G401 (cell line): ENCODE measurements at places on chromosomes 5 and 9.

DNA sequence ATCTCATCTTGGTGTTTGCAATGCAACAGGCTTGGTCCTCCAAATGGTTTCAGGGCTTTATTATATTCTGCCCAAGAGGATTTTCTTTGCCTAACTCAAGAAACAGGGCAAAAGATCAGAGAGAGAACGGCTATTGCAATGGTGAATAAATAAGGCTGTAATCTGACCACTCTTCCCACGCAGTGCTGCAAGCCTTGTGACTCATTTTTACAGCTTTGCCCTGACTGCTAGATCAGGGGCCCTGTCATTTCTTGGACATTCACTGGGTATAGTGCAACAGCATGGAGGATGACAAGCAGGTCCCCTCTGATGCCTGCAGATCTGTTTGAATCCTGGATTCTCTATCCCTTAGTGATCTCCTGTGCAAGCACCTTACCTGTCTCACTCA is 459.1 kb downstream of the EBF1 start:
- DNase-seq: no peak

- DNase-seq: no peak
Measured at GRCh38 chr5:118529361-118530144, 458.8 kb downstream of the DTWD2 start.

GRCh38 chr9:105146677-105147076 is 97.8 kb upstream of the SLC44A1 start:
- DNase-seq: no peak

DNA sequence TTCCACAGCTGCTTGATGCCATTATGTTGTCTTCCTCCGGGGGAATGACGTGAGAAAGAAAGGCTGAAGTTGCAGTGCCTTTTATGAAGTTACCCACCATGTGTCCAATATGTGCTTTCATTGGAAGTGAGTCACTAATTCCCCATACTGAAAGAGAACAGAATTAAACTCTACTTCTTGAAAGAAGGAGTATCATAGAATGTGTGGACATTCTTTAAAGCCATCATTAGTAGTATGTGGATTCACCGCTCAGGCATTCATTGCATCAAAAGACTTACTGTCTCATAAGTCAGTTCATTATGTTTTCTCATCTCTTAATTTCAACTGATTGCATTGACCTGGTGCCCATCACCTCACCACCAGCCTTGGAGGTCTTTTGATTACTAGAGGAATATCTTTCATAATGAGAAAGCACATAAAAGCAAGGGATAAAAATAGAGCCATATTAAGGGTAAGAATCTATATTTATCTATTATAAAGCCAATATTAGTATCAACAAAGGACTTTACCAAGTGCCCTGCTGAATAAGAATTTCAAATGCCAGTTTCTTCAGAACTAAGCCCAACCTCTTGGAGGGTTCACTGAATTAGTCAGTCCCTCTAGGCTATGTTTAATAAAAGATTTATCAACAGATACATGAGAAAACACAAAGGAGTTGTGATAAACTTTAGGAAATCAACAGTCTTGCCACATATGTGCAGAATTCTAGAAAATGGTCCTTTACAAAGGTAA is 516.1 kb downstream of the NTRK2 start:
- no peak for DNase-seq

- no peak for DNase-seq
Measured at GRCh38 chr5:98104454-98105188, 668.8 kb upstream of the RGMB start.

DNA sequence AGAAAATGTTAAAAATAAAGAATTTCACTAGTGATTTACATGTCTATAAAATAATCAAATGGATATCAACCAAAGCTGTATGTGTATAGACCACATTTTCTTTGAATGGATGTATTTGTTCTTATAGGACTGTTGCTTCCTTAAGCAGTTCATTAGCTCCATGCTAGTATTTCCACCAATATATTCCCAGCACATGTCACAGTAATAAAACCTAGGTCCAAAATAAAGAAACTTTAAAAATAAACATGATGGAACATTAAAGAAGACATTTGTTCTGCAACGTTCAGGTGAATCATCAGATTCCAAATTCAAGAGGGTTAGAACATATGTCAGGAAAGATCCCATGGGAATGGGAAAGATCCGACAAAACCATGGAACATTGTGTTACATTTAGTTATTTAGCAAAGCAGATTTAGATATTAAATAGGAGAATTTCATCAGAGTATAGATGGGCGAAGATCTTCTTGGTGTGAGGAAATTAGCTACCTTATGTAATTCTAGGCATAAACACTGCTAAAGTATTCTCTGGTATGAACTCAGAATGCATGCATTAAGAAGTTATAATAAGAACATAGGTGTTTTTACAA is 490.7 kb downstream of the CDH18 start:
- peak; percentile 72 for DNase-seq

DNA sequence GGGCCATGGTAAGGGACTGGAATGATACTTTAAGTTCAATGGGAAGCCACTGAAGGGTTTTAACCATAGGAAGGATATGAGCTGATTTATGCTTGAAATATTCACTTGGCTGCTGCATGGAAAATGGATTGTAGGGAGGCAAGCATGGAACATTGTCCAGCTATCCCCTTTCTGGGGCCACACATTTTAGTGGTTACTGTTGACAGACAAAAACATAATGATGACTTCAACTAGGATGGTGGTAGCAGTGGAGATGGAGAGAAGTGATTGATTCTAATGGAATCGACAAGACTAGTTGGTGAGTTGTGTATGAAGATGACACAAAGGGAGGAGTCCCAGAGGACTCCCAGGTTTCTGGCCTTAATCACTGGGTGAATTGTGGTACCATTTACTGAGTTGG is 6.2 kb upstream of the FCHSD1 start:
- no peak for DNase-seq

- DNase-seq: no peak
Measured at GRCh38 chr9:121289772-121290370, 21.9 kb downstream of the GSN start.

- DNase-seq: no peak
Measured at GRCh38 chr5:135276151-135276550, 122.9 kb downstream of the MACROH2A1 start.

DNA sequence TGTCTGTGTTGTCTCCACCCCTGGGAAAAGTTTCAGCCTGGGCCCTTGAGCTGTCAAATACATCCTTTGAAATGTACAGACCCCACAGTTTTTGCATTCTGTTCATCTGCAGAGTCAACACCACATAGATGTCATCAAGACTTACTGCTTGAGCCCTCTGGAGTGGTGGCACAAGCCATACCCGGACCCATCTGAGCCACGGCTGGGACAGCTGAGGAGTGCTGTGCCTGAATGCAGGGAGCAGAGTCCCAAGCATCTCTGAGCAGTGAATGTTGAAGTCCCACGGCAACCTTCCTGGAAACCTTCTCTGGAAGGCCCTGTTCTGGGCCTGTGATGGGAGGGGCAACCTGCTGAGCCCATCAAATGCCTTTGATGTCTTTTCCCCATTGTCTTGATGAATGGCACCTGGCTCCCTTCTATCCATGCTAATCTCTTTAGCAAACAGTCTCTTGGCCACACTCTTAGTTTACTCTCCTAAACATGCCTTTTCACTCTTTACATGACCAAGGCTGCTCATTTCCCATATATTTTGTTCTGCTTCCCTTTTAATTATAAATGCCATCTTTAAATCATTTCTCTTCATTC is 92.5 kb downstream of the ATPSCKMT start:
- DNase-seq: no peak

DNA sequence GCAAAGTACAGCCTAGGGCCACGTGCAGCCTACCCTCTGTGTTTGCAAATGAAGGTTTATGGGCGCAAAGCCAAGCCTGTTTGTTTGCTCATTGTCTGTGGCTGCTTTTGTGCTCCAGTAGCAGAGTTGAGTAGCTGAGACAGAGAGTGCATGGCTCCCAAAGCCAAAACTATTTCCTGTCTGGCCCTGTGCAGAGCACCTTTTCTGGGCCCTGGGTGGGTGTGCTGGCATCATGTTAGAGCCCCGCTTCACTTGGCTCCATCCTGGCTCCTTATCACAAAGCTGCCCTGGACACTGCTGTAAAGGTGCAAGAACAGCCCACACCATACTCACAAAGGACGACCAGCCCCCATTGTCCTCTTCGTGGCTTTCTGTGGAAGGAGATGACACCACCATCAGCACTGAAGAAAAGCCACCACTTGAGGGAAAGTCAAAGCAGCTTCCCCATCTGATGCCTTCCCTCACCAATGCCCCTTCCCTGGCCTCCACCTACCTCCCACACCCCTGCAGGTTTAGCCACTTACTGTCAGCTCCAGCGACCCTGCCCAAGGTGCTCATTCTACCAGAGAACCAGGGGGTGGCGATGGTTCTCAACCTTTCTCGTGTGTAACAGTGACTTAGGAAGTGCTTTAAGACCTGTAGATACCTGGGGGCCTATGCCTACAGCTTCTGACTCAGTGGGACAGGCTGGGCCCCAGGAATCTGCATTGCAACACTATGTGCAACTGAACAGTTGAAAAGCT is 23.4 kb downstream of the LCP2 start:
- no peak for DNase-seq

DNA sequence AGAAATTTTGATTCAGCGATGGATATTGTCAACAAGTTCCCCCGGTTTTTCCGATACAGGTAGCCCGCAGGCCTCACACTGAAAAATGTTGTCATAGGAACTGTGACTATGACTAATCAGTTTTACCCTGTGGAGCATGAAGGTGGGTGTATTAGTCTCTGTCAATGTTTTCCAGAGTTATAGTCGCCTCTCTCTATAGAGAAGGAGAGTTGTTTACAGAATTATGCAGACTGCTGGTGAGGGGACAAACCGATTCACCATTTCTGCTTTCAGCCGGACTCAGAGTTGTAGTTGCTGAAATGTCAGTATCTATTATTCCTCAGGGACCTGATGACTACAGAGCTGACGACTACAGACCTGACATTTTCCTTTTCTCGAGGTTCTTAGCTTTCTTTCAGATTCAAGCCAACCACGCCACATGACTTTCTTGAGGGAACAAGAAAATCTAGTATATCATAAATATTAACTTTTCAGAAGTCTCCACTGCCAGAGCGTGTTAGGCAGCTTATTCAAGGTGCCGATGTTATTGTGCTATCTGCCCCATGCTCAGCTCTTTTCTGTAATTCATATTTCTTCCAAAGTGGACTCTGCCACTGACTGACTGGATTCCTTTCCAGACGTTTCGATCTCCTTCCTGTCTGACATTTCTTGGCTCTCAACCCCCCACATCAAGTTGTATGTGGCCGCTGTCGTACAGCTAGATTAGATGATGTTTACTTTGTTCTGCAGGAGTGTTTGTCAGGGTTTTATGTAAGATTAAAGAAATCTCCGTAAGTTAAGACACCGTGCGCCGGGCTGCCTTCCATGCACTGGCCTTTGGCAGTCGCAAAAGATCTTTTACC is 178.1 kb downstream of the FGF1 start:
- DNase-seq: no peak

DNA sequence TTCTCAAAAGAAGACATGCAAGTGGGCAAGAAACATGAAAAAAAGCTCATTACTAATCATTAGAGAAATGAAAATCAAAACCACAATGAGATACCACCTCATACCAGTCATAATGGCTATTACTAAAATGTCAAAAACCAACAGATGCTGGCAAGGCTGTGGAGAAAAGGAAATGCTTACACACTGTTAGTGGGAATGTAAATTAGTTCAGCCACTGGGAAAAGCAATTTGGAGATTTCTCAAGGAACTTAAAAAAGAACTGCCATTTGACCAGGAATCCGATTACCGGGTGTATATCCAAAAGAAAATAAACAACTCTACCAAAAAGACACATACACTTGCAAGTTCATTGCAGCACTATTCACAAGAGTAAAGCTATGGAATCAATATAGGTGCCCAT is 595.4 kb upstream of the RIOK2 start:
- no peak for DNase-seq

- peak; percentile 81 for DNase-seq
Measured at GRCh38 chr5:175731756-175732465, 74.0 kb downstream of the HRH2 start.

GRCh38 chr5:172007175-172008110 is 1.0 kb upstream of the FBXW11 start:
- DNase-seq: no peak

- DNase-seq: no peak
Measured at GRCh38 chr5:53045263-53045662, 56.1 kb downstream of the ITGA2 start.

DNA sequence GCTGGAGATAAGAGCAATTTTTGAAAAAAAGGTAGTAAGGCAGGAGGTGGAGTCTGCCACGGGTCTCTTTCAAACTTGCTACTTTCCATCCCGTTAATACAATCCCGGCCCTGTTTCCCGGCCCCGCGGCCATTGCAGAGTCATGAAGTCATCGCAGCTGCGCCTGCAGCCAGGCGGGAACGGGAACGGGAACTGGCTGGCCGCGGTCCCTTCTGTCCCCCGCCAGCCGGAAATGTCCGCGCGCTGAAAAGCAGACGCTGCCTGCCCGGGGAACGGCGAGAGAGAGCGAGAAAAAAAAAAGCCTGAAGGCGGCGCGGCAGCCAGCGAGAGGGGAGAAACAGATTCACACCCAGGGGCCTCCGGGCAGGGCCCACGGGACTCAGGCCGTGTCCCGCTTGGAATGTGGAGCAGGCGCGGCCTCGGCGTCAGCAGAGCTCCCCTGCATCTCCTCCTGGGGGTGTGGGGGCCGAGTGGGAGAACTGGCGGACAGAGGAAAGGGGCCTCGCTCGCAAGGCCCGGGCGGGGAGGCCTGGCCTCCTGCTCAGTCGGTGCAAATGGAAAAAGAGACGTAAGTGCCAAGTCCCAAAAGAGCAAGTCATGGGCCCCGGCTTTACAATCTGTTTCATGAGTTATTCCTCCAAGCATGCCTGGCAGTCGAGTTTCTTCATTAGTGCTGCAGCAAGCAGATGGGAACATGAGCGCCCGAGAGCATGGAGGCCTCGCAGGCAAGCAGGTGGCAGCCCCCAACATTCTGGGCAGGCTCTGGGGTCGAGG is 201.2 kb upstream of the GAS1 start:
- peak; percentile 69 for DNase-seq

- no peak for DNase-seq
Measured at GRCh38 chr9:33029231-33029786, 4.2 kb downstream of the DNAJA1 start.

GRCh38 chr5:108387758-108388157 is 5.9 kb upstream of the FBXL17 start:
- DNase-seq: peak; percentile 93

- DNase-seq: no peak
Measured at GRCh38 chr5:60538955-60539866, 160.8 kb downstream of the DEPDC1B start.

GRCh38 chr5:33659526-33660169 is 218.9 kb downstream of the TARS1 start:
- no peak for DNase-seq

DNA sequence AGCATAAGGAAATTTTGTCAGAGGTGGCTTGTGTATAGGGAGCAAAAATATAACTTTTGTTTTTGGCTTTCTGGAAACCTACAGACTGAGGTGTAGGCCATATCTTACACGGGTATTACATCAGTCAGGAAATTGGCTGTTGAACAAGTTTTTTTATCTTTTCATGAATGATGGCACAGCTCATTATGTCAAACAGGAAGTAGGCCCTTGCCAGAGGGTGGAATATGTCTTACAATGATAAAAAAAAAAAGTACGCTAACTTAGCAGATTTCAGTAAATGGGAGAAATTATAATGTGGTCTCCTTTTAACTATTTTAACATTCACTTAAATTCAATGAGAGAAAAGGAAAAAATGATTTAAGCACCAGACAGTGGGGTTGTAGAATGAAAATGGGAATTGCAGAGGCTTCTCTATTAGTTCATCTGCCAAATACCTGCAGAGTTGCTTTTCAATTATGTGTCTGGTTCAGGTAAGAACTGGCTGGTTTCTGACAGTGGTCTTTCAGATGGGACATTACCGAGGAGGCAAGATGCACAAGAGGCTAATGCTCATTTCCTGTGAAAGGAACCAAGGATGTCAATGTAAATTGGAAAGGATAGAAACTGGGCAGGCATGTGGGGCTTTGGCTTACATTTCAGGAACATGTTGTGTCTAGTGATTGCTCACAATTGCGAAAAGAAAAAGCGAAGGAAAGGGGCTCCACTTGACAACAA is 169.9 kb downstream of the NNT start:
- peak; percentile 3 for DNase-seq
